GM23248 (cell line): ENCODE measurements at places on chromosomes 11 and 22.

GRCh38 chr11:58813693-58814092, 30.8 kb downstream of the GLYATL2 start:
- DNase-seq: no peak

DNA sequence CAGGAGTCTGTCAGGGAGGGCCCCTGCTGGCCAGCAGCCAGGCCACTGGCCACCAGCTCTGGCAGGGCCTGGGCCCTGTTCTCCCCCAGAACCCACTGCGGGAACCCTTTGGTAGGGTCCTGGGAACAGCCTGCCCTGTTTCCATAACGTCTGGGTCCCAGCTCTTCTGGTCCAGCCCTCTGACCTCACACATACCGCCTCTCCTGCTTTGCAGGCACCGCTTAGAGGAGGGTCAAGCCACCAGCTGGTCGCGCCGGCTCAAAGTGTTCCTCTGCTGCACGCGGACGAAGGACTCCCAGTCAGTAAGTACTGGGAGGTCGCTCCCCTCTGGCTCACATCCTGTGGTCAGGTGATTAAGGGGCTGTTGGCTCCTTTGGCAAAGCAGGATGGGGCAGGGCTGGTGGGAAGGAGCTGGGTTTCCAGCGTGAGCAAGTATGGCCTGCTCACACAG, 26.6 kb upstream of the MYRF start:
- no peak for DNase-seq

DNA sequence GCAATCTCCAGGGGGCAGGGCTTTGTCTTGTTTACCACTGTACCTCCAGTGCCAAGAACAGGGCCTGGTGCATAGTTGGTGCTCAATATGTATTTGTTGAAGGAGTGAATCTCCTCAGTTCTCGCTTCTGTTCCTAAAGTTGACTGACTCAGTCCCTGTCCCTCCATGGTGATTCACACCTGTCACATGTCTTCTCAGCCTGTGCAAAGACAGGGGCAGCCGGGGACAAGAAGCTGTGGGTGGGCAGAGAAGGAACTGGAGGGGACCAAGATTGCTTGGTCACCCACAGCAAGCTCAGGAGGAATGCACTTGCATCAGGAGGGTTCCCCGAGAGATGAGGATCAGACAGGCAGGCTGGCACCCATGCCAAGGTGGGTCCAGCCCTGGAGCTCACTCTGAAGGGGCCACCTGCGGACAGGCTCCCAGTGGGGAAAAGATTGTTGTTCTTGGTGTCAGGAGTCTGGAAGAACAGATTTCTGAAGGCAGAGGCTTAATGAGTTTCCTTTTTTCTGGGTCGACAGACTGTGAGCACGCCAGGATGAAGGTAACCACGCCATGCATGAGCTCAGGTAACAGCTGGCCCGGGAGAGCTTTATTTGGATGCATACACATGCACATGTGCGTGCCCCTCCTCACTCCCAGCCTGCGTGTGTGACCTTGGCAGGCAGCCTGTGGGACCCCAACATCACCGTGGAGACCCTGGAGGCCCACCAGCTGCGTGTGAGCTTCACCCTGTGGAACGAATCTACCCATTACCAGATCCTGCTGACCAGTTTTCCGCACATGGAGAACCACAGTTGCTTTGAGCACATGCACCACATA, 16.9 kb downstream of the IL17RA start:
- DNase-seq: no peak

- no peak for DNase-seq
These were observed 3.4 kb downstream of the CADM1 start for GRCh38 chr11:115500547-115501501.

GRCh38 chr11:33997584-33998251, 53.8 kb upstream of the CAPRIN1 start:
- DNase-seq: peak; percentile 12

- no peak for DNase-seq
These were observed 37.6 kb downstream of the ART5 start for GRCh38 chr11:3604167-3604566.

DNA sequence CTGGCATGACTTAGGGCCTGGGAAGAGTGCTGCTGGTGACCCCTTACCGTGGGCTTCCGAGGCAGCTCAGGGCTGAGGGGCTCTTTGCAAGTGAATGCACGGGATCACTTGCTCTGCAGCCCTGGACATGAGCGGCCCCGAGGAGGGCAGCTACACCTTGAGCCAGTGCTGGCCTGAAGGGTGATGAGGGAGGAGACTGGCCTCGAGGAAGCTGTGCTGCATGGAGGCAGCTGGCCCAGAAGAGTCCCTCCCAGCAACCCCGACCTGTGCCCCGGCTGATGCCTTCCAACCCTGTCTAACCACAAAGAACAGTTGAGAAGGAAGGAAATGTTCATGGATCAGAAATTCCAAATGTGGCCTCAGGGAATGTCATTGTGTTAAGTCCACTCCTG, 45.2 kb downstream of the TBX1 start:
- DNase-seq: no peak

DNA sequence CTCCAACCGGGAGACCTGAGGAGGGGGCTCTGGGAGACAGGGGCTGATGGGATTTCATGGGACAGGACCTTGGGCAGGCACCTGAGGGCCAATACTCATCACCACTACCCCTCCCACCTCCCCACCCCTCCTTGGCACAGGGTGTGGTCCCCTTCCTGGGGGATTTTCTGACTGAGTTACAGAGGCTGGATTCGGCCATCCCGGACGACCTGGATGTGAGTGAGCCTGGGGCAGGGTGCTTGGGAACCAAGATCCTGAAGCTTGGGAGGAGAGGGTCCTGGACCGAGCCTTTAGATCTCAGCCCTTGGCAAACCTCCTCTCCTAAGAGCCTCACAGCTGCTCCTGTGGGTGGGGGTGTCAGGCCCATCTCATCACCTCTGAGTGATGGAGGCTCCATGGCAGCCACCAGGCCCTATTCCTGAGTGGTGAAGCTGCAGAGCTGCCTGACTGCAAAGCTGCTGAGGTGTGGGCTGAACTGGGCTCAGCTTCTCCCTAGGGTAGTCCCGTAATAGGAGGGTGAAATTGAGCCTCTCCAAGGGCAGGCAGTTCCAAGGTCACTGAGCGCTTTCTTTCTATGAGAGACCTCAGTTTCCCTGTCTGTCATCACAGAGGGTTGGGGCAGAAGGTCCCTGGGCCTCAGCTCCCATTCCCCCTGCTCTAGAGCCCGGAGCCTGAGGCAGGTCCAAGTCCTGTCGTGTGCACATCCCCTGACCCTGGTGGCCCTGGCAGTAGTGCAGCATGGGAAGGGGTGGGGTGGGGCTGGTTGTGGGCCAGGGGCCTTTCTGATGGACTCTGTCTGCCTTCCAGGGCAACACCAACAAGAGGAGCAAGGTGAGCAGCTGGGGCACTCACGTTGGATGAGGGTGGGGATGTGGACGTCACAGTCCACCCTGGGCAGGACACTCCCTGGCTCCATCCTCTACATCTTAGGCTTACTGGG, 6.5 kb downstream of the RGL4 start:
- no peak for DNase-seq

GRCh38 chr22:43004362-43005035, 10.4 kb downstream of the PACSIN2 start:
- peak; percentile 79 for DNase-seq

- DNase-seq: no peak
These were observed 37.7 kb downstream of the RTL6 start for GRCh38 chr22:44460287-44460686.

- DNase-seq: no peak
These were observed 15.0 kb downstream of the STARD10 start for GRCh38 chr11:72778535-72779494.

DNA sequence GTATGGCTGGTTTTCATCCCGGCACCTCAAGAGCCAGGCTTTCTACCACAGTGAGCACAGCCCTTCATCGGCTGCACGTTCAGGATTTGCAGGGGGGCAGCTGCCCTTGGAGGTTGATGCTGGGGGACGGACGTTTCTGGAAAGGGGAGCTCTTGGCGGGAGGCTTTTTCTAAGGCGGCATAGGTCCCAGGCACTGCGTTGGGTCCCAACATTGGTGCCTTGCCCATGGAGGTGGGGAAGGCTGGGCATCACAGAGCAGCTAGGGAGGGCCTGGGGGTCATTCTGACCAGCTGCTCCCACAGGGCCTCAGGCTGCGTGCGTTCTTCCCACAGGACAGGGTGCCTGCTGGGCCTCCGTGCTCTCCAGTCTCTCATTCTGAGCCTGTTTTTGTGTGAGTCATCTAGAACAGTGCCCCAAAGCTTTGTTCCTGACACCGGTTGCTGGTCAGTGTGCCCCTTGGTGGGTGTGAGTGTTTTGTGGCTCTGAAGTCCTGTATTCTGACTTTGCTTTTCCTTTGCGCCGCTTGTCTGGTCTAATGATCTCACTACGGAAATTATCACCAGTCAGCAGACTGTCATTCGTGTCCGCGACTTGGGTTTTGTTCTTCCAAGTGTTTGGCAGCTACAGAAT, 275.9 kb downstream of the TBC1D22A start:
- DNase-seq: no peak

GRCh38 chr11:40045312-40045711, 1414.1 kb downstream of the LRRC4C start:
- no peak for DNase-seq

DNA sequence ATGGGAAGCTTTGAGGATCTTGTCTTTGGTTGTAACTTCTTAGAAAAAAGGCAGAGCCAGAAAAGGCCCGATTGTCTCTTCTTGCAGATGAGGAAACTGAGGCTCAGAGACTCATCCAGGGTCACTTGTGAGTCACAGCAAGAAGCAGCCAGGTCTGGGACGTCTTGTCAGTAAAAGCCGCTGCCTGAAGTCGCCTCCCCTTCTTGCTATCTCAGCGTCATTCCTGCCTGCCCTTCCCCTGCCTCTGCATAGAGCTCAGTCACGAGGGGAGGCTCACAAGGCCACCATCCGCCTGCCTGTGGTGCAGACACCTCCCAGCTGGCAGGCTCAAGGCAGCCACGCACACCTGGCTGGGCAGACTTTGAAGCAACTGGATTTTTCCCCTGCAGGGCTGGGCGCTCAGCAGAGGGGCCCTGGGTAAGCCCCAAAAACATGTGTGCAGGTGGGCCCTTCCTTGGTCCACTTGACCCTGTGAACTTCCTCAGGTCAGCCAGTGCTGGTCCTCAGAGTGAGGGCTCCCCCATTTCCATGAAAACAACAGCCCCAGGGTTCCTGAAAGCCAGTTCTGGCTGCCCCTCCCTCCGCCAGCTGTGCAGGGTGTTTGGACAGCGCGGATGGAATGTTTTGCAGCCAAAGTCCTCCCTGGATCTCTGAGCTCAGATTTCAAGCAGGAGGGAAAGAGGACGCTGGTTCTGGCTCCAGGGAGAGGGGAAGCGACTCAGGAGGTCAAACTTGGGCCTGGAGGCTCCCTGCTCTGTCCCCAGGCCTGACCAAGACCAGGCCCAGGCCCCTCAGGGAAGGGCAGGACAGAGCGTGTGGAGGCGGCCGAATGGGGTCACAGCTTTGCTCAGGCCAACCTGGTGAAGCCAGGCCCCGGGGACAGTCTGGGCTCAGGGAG, 6.0 kb upstream of the RAB3IL1 start:
- peak; percentile 72 for DNase-seq

- no peak for DNase-seq
These were observed 88.7 kb downstream of the C11orf58 start for GRCh38 chr11:16827139-16827538.

DNA sequence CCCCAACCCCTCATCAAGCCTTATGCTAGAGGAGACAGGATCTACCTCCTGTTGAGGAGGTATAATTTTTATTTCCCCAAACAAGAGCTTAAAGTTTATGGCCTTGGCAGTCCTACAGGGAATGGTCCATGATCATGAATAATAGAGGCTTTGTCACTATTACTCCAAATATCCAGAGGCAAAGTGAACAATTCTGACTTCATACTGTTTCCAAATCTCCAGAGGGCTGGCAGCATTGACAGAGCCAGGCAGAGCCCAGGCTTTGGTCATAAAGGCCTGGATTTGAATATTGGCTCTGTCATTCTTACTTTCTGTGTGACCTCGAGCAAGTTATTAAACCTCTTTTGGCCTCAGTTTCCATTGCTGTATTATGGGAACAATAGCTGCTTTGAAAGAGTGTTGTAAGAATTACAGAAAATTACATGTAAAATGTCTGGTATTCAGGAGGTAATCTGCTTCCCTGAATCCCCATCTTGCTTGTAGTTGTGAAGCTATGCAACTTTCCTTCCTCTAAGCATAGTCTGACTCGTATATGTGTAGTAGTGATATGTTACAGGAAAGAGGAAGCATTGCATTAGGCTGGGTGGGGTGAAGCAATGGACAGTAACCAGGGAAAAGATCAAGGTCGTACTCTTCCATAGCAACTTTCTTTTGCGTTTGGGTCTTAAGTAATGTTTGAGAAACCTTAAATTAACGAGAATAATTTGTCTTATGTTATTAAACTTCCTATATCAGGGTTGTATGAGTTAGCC, 88.8 kb downstream of the CD44 start:
- peak; percentile 64 for DNase-seq

DNA sequence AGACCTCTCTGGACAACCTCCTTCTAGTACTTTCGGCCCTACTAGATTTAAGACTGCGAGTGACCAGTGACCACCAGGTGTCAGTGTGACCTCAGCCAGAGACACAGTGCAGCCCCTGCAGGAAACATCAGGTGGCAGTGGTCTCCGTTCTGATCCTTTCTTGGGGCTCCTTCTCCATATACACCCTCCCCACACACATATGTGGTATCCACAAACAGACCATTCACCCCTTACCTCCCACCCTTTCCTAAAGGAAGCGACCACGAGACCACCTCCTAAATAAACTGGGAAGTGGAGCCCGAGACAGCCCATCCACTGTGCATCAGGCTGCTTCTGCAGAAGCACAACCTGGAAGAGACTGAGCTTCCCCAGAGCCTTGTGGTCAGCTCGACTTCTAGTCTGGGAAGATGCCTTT, 38.5 kb upstream of the CYP2D6 start:
- DNase-seq: peak; percentile 68

GRCh38 chr11:2892967-2893528, 7.5 kb upstream of the CDKN1C start:
- DNase-seq: no peak

- DNase-seq: no peak
These were observed 2.9 kb downstream of the MYO7A start for GRCh38 chr11:77130763-77131513.

- DNase-seq: no peak
These were observed 1126.9 kb downstream of the BRD1 start for GRCh38 chr22:48700566-48701295.
